ENCODE measurements at places on chromosomes 2 and 18.
A peak's percentile ranks its signal among the peaks of the same experiment; 100 is the strongest.

DNA sequence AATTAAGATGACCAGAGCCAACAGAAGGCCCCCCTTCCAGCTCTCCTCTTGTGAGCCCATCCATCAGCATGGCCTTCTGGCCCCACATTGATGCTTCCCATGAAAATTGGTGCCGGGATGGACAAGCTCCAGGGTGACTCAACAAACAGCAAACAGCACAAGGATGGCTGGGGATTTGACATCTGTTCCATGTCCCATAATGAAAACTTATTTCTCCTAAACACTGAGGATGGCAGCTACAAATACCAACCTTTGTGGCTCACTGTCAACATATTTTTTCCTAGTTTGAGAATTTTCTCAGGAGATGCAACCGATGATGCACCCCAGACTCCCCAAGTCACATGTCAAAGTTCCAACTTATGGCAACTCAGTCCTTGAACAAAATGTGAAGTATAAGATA is 169.6 kb upstream of the SIX2 start:
- no peak for DNase-seq

DNA sequence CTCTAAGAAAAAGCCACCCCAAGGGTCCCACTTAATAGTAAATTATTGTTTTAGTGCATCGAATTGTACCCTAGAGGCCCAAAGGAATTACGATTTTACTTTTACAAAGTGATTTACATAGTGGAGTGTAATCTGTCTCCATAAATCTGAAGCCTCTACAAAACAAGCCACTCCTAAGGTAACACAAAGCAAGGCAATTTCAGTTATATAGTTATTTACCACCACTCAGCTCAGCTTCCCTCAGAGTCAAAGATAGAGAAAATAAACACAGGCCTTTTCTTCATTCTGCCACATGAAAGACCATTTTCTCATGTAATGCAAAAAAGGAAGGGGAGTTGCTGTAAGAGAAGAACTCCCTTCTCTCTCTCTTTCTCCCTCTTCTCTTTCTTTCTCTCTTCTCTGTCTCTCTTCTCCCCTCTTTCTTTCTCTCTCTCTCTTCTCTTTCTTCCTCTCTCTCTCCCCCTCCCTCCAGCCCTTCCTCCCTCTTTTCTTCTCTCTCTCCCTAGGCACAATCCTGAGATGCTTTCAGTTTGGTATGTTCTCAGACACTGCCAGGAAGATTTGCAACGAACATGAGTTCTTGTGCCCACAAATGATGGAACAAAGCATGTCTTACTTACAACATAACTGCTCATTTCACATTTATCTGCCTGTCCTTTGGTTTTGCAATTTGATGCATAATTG is 264.5 kb downstream of the BCL2 start:
- no peak for DNase-seq

- no peak for DNase-seq
These were observed 2.7 kb downstream of the KLHL14 start for GRCh38 chr18:32770054-32770665.

- DNase-seq = no peak
These were observed 101.5 kb downstream of the NCOA1 start for GRCh38 chr2:24592441-24593100.

DNA sequence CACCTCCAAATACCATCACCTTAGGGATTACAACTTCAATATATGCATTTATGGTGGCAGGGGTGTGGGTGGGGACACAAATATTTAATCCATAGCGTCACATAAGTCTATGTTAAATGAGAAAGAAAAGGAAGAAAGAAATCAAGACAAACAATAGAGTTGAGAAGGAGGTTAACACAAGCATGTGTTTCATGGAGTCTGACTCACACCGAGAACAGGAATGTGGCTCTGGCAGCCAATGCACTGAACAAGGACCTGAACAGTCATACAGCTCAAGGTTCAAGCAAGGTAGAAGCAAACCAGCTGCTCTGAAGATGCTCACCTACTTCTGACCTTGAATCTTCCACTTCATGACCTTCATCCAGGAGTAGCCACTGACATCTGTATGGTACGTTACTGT is 36.2 kb upstream of the LPIN1 start:
- DNase-seq = no peak

GRCh38 chr2:55519938-55520885 is 694 bp downstream of the CFAP36 start:
- DNase-seq = peak; percentile 49

- no peak for DNase-seq
These were observed 3.4 kb downstream of the FBLN7 start for GRCh38 chr2:112141626-112142007.

DNA sequence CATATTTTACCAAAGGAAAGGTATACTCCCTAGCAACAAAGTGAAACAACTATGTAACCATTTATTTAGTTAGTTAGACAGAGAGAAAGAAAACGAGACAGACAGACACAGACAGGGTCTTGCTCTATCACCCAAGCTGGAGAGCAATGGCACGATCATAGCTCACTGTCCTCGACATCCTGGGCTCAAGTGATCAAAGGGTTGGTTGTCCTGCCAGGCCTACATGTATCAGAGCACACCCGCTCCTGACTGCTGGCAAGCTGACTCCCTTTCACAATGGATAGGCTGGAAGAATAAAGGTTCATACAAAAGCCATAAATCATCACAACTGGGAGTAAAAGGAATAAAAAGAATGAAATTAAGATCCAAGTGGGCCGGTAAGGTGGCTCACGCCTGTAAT is 53.5 kb downstream of the ATL2 start:
- DNase-seq = no peak

- no peak for DNase-seq
These were observed 103.4 kb upstream of the RNU4ATAC start for GRCh38 chr2:121427187-121427689.

DNA sequence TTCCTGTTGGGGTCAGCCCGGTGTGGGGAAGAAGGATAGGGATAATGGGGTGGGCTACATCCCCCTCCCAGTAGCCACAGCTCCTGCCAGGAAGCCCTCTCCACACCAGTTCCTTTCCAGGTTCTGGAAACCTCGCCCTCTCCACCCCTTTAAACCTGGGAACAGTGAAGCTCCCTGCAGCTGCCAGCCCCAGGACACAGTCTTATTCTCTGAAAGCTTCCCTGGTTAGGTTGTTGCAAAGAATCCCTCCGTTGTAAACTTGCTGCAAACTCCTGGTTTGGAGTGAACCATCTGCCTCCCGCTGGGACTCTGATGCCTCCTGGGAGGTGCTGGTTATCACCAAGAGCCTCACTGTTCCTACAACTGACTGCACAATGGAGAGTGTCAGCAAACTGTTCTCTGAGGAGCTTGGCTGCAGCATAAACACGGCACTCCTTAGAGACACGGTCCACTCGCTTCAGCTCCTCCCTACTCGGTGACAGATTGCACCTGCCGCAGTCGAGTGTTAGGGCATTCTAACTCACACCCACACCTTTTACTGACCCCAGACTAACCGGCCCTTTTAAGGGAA is 261.8 kb upstream of the RAB6C start:
- no peak for DNase-seq

GRCh38 chr2:112012556-112012955 is 42.5 kb upstream of the TMEM87B start:
- DNase-seq = no peak

DNA sequence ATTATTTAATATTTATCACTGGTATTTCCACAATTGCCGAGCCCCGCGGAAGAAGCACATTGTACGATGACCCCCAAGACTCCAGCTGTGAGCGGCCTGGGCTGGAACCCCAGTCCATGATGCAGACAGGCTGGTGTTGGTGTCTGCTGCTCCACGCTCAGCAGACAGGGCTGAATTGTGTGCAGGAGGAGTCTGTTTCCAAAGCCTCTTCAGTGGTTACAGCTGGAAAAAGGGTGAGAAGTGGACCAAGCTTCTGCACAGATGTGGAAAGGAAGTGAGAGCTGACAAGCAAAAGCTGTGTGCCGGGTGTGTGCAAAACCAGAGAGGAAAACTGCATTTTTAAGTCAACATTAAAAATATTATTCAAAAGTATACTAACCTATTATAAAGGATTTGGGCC is 500.4 kb downstream of the GALR1 start:
- DNase-seq = no peak

- no peak for DNase-seq
These were observed 177.8 kb downstream of the TMEM163 start for GRCh38 chr2:134540990-134541389.

DNA sequence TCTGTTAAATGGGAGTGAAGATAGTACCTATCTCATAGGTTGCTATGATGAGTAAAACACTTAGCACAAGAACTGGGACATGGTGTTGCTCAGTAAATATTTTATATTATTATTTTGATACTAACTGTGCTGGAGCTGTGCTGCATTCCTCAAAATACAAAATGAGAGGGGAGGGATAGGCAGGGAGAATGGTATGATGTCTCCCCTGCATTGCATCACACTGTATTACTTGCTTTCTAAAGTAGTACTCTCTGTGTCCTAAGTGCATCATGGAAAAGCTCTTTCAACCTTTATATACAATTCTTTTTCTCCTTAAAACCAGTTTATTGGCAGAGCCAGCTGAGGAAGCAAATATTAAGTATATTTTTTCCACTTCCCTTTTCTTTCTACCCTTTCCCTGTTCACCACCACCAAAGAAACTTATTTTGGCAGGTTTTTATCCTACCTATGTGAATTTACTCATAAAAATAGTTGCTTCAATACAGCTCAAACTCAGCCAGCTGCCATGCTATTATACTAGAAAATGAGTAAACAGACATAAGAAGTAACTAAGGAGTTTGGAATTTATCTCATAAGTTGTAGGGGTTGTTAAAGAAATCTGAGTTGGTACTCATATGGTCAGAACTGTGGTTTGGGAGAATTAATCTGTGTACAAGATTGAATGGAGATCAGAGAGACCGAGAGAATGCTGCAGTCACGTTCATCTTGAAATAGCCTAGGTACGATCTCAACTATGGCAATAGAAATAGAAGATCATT is 60.3 kb downstream of the EHBP1 start:
- DNase-seq = no peak

DNA sequence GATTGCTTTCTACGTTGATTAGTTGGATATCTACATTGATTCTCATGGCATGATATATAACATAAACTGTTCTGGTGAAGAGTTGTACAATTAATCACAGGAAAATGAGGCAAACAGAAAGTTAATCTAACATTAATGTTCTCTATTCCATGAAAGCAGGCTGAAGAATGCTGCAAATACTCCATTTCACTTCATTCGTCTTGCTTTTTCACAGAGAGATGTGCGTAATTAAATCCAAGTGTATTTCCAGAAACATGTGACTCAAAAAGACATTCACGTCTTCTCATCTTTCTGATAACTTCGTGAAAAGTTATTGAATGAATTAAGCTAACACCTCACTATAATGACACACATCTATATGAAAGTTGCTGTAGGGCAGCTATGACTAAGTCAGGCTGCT is 1471.5 kb downstream of the DPP10 start:
- no peak for DNase-seq

DNA sequence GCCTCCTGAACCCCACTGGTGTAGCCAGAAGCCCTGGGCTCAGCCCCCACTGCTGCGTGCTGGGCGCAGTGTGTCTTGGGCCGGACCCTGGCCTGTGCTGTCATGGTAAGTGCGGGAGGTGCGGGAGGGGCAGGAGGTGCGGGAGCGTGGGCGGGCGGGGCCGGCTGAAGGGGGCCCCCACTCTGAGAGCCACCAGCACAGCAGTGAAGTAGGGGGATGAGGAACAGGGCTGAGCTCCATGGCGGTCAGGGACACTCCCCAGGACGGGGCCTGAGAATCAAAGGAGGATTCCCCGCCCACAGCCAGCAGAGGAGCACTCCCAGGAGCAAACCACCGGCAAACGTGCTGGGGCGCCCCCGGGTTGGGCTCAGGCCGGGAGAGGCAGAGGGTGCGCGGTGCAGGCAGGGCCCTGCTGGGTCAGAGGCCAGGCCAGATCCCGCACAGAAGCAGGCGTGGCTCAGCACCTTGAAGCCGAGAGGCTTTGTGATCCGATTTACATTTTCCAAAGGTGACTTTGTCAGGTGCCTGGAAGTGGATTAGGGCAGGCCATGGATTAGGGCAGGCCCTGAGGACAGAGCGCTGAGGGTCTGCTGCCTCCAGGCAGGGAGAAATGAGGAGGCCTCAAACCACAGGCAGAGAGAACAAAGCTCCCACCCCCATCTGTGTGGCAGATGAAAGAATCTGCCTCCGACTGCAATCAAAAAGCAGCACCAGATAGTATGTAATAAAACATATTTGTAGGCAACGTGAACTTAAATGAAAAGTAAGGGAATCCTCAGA is 152.0 kb upstream of the RAB6C start:
- DNase-seq = no peak

- no peak for DNase-seq
These were observed 123.2 kb downstream of the CAPN13 start for GRCh38 chr2:30684026-30684425.

DNA sequence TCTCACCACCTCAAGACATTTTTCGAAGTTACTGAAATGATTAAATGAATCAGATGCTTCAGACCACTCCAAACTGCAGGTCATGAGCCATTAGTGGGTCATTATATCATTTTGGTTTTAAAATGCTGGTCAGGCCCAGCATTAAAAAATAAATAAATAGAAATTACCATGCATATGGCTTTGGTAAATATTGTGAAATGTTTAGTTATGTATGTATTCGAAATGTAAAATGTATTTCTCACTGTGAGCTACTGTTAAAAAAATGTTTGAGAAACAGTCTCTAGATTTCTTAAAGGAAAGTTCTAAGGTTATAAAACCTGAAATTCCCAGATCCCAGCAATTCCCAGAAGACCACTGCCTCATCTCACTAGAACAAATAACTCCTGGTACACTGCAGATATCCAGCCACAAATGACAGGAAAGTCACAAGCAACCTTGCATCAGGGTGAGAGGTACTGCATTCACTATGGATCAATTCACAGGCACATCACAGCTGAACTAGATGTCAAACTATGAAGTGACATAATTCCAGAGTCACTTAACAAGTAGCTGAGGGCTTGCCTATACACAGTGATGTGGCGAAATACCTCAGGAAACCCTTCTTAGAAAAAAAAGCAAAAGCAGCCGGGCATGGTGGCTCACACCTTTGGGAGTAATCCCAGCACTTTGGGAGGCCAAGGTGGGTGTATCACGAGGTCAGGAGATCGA is 46.6 kb downstream of the FAM228A start:
- no peak for DNase-seq

GRCh38 chr18:13221869-13222855 is 3.6 kb downstream of the LDLRAD4 start:
- DNase-seq = no peak

DNA sequence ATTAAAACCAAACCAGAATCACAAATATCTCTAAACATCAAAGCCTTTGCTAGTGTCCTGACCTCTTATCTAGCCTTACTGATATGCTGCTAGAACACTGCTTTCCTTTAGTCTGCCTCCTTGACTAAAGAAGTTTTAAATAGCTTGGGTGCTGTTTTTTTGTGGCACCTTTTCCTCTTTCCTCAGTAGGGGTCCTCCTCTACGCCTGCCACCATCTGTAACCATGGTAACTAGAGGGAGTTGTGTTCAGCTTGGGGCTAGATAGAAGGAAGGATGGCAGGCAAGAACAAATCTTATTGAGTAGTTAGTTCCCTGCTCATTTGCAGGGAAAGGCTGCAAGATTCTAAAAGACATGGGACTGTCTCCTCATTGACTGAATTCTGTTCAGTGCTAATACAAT is 86.0 kb downstream of the TAF4B start:
- DNase-seq = no peak
